ENCODE measurements at places on chromosomes 1 and 21.

- no peak for DNase-seq
Measured at GRCh38 chr1:177809819-177810218, 160.0 kb downstream of the SEC16B start.

GRCh38 chr1:207444514-207445217 lies 9.5 kb upstream of the CR2 start:
- DNase-seq = no peak

- no peak for DNase-seq
Measured at GRCh38 chr21:37655611-37656300, 260.5 kb downstream of the KCNJ6 start.

DNA sequence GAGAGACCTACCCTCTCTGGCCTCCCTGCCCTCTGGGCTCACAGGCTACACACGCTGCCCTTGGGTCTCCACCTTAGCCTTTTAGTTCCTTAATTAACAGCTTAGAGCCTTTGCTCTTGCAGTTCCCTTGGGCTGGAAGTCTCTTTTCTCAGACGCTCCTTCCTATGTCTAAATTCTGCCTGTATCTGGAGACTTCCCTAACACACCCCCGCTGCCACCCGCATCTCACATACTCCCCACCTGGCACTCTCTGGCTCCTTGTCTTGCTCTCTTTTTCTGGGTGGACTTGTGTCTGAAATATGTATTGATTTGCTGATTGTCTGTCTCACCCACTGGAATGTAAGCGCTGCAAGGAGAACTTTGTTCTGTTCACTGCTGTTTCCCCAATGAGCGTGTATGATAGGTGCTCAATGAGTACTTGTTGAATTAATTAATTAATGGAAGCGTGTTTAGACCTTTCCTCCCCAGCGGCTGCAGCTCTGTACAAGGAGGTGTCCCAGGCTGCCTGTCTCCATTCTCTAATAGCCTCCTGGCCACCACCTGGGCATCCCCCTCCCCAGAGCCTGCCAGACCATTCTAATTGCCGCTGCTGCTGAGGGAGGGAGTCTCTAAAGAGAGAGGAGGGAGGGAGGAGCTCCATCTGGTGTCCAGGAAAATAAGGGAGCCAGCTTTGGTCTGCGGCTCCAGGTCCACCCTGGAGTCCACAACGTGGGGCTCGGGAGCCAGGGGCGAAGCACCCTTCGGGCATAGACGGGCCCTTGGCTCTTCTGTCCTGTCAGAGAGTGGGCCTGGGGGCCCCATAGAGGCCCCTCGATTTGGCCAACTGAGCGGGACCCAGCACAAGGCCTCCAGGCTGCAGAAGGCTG lies 95.4 kb downstream of the RNF220 start:
- DNase-seq = no peak

DNA sequence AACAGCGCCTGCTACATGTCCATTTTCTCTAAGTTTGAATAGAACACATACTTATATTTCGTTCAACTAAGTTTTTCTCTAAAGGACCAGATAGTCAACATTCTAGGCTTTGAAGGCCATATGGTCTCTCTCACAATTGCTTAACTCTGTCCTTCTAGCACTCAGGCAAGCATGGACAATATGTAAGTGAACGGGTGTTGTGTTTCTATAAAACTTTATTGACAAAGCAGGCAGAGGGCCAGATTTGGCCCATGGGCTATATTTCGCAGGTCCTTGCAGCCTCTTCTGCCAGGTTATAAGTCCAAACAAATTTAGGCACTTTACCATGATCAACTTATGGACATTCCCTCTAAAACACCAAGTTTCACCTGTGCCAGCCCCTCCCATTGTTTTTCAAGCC lies 21.1 kb downstream of the KLHDC7A start:
- no peak for DNase-seq

DNA sequence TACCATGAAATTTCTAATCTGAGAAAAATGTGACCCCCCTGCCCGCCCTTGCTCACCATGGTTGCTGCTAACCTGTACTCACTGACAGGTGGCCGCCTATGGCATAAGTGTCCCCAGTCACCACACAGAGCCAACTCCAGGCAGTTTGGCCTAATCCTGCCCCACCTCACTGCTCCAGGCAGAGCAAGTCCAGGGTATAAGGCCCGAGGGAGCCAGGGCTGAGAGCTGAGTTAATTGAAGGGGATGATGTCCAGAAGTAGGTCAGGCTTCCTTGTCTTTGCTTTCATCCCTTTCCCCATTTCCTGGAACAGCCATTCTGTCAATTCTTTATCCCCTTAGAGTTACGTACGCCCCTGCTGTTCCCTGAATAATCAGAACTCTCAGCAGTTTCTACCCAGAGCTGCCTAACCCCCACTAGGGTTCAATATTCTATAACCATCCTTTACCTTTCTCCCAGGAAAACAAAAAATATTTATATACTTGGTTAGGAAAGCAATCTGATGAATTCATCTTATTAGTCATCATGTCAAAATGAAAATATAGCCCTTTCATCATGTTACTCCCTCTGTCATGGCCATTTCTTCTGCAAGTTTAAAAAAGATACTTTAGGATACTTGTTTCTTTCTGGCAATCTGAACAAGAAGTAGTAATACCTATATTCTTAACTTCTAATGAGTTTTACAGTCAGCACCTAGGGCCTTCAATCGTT lies 29.4 kb upstream of the CD101 start:
- no peak for DNase-seq

DNA sequence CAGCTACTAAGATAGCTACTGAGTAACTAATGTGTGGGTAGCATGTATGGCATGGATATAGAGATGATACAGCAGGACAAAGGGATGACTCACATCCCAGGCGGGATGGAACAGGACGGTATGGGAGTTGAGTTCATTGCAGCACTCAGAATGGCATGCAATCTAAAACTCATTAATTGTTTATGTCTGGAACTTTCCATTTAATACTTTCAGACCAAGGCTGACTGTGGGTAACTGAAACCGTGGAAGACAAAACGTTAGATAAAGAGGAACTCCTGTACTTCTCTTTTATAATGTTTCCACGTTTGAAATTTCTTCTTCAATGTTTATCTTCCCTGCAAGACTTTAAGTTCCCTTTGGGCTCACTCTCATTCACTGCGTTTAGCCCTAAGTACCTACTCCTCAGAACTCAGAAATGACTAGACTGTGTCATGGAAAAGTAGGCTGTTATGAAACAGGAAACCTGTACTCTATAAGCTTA lies 151.9 kb downstream of the MAGI3 start:
- DNase-seq = no peak

GRCh38 chr1:78229344-78229743 lies 183.6 kb downstream of the GIPC2 start:
- no peak for DNase-seq

DNA sequence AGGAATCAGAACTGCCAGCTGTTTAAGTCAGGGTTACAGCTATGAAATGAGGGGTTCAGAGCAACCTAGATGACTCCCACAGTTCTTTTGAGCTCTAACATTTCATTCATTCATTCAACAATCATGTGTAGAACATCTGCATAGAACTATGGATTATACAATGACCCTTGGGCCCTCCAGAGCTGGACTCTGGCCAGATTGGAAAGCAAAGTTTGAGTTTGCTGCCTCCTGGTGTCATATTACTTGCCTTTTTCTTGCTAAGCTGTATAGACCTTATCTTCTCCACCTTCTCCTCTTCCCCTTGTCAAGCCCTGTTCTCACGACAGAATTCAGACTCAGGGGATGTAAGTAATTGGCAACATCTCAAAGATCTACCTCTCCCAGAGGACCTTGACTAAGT lies 4.0 kb downstream of the CASQ2 start:
- DNase-seq = no peak

- no peak for DNase-seq
Measured at GRCh38 chr1:243710467-243710866, 139.6 kb downstream of the AKT3 start.

- DNase-seq = no peak
Measured at GRCh38 chr1:34128186-34128889, 36.7 kb downstream of the CSMD2 start.

DNA sequence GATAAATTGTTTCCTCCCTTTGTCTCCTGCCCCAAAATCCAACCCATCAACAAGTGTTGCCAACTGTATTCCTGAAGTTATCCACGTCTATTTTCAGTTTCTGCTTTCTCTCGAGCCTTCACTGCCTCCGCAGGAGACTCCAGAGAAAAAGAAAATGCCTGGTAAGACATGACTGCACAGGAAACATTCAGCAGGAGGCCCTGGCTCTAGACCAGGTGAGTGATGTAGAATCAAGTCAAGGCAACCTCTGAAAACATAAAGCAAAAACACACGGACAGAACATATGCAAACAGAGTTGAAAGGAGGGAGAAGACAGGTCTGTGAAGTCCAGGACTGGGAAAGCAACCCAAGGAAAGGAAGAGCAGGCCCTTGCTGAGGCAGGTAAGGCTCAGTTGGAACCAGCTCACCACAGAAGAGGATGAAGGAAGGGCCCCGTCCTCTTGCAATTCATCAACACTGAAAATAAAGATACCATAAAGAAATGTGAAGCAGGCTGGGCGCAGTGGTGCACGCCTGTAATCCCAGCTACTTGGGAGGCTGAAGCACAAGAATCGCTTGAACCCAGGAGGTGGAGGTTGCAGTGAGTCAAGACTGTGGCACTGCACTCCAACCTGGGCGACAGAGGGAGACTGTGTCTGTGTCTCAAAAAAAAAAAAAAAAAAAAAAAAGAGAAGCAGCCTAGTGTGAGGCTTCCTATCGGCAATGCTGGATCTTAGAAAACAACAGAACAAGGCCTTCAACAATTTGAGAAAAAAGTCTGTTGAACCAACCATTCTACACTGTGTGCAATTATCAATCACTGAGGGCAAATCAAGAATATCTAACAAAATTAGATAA lies 8.8 kb downstream of the NOL9 start:
- no peak for DNase-seq

GRCh38 chr1:239125893-239126292 lies 260.5 kb upstream of the CHRM3 start:
- no peak for DNase-seq

GRCh38 chr1:9128520-9129265 lies at the start of gene GPR157:
TSS of gene GPR157 (minus strand) at chr1:9129102. CDS start at chr1:9129027, 75 bp downstream.
- DNase-seq = peak; percentile 66

GRCh38 chr1:145786271-145786670 lies 37.6 kb downstream of the RNF115 start:
- DNase-seq = no peak

DNA sequence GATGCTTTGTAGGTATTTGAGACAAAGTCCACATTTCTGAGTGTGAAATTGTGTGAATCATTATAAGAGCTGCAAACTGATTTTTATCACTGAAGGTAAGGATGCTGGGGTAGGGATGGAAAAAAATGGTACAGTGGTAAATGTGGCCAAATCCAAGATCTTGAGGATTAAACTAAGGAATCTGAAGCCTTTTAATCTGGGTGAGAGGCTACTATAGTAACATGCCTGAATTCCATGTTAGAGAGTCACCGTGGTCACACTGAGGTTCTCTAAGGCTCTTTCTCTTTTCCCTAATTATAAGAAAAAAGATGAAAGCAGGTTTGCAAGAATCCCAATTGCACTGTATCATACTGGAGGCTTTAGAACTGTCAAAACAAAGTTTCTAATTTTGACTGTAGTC lies 17.6 kb downstream of the PTGER3 start:
- no peak for DNase-seq

- DNase-seq = no peak
Measured at GRCh38 chr1:9827558-9828185, 3.9 kb upstream of the CLSTN1 start.

GRCh38 chr1:44037154-44037553 lies 5.9 kb upstream of the SLC6A9 start:
- DNase-seq = no peak

DNA sequence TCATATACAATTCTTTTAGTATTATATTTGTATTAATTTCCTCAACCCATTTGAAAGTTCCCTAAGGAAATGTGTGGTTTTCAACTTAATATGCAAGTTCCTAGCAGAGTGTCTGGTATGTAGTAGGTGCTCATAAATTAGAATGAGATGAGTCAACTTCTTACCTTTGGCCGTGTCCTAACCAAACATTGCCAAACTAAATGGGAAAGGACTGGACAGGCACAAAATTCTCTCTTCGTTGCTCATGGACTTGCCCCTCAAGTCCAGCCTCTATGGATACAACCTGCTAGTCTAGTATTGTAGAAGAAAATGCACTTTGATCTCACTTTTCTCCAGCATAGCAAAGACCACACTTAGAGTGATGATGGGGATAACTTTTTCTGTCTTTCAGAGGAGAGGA lies 11.6 kb upstream of the MRPS14 start:
- DNase-seq = no peak
